Suppressor macrophage (primary cell): ENCODE measurements at places on chromosomes 1 and 21.

- peak; percentile 83 for DNase-seq
Measured at GRCh38 chr1:93847811-93848288, 31.2 kb downstream of the DNTTIP2 start.

- no peak for DNase-seq
Measured at GRCh38 chr1:156045076-156045475, 8.5 kb downstream of the UBQLN4 start.

- no peak for DNase-seq
Measured at GRCh38 chr1:30012455-30013440, 710.6 kb downstream of the MATN1 start.

GRCh38 chr1:181202986-181203555 lies 114.6 kb downstream of the IER5 start:
- DNase-seq = no peak

DNA sequence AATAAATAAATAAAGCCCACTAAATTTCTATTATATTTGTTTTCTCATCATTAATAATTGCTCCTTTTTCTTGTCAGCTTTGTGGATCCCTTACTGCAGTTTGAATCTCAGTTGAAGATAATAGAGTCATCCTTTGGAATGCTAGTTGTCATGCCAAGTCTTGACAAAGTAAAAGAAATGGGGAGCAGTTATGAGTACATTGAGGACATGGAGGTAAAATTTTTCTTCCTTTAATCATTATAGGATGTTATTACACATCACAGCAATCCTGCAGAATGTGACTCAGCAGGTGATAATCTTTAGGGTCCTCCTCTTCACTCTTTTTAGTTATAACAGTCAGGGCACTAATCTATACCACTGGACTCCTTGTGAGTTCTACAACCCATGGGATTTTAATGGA lies 24.1 kb downstream of the MROH9 start:
- DNase-seq = no peak

DNA sequence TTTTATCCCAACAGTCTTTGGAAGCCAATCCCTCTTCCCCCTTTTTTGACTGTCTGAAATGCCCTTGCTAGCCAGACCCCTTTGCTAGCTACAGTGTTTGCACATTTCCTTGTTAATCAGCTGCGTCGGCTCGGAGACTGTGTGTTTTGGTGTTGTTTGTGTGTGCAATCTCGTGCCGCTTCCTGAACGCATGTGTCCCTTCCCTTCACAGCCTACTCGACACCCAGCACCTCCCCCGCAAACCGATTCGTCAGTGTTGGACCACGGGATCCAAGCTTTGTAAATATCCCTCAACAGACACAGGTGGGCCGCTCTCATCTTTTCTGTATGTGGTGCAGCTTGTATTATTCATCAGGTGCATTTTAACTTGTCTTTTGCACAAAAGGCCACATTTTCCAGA lies 298.7 kb downstream of the TM2D1 start:
- no peak for DNase-seq

DNA sequence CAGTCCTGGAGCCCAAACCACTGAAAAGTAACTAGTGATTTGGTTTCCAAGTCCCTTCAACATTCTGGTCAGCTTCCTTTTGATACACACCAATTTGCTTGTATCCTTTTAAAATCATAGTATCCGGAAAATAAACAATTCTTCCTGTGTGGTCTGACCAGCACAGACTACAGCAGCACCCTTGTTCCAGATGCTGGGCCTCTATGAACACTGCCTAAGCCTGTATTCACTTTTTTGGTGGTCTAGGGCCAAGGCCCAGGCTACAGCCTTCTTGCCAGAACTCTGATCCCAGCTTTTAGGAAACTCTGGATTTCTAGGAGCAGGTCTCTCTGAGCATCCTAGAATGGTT lies 801 bp upstream of the DDAH1 start:
- no peak for DNase-seq

DNA sequence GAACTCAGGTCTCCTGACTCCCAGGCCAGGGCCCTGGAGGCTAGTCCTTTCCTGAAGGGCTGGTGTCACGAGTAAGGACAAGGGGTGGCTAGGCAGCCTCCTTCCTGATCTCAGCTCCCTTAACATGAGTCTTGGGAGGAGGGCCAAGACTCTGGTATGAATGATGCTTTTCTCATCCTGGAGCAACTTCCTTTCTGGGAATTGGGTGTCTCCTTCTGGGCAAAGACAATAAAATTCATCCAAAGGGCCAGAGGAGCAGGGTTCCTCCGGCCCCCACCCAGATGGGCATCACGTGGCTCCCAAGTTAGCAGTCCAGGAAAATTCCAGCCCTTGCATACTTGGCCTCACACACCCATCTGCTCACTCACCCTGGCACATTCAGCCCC lies at the start of gene FAM167B:
FAM167B (plus strand) TSS at position 335 of the 386 bp plus-strand sequence. CDS start 200 bp downstream, outside the sequence.
- DNase-seq = no peak

DNA sequence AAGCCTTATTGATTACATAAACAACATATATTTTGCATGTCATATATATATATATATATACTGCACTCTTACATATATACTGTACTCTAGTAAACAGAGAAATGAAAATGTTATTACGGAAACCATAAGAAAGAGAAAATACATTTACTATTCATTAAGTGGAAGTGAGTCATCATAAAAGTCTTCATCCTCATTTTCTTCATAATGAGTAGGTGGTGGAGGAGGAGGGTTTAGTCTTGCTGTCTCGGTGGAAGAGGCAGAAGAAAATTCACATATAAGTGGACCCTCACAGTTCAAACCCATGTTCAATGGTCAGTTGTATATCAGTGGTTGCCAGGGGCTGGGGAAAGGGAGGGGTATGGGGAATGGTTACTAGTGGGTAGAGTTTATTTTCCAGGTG lies 8.0 kb upstream of the IFNLR1 start:
- DNase-seq = peak; percentile 43

DNA sequence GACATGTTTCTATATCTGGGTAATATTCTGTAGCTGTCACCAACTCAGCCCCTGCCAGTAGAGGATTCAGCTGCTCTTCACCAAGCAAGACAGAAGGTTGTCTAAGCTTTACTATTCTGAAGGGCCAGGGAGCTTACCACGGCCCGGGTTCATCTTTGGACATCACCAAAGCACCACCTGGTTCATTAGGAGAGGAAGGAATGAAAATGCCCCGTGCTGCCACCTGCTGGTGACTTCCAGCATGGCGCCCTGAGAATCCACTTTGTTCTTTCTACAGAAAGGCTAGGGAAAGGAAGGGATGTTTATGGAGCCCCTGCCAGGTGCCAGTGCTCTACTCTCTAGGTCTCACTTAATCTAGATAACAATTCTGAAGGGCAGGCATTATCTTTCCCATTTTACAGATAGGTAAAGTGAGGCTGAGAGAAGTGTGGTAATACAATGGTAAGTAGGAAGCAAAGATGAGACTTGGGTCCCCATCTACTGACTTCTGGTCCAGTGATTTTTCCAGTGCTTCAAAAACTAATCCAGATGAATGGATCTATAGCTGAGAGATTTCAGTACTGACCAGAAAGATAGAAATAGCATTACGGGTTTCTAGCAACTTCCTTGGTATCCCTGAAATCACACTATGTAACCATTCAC lies 79.5 kb downstream of the BEND5 start:
- DNase-seq = peak; percentile 79

GRCh38 chr1:83994111-83994510 lies 4.8 kb downstream of the TTLL7 start:
- DNase-seq = no peak

- DNase-seq = no peak
Measured at GRCh38 chr1:2499986-2500596, 24.0 kb downstream of the PLCH2 start.

DNA sequence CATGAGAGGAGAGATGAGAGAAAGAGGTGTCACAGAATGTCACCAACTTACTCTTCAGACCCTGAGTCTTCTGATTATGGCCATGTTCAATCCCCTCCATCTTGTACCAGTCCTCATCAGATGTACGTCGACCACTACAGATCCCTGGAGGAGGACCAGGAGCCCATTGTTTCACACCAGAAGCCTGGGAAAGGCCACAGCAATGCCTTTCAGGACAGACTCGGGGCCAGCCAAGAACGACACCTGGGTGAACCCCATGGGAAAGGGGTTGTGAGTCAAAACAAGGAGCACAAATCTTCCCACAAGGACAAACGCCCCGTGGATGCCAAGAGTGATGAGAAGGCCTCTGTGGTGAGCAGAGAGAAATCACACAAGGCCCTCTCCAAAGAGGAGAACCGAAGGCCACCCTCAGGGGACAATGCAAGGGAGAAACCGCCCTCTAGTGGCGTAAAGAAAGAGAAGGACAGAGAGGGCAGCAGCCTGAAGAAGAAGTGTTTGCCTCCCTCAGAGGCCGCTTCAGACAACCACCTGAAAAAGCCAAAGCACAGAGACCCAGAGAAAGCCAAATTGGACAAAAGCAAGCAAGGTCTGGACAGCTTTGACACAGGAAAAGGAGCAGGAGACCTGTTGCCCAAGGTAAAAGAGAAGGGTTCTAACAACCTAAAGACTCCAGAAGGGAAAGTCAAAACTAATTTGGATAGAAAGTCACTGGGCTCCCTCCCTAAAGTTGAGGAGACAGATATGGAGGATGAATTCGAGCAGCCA lies 8.0 kb downstream of the ELOA start:
- peak; percentile 79 for DNase-seq

DNA sequence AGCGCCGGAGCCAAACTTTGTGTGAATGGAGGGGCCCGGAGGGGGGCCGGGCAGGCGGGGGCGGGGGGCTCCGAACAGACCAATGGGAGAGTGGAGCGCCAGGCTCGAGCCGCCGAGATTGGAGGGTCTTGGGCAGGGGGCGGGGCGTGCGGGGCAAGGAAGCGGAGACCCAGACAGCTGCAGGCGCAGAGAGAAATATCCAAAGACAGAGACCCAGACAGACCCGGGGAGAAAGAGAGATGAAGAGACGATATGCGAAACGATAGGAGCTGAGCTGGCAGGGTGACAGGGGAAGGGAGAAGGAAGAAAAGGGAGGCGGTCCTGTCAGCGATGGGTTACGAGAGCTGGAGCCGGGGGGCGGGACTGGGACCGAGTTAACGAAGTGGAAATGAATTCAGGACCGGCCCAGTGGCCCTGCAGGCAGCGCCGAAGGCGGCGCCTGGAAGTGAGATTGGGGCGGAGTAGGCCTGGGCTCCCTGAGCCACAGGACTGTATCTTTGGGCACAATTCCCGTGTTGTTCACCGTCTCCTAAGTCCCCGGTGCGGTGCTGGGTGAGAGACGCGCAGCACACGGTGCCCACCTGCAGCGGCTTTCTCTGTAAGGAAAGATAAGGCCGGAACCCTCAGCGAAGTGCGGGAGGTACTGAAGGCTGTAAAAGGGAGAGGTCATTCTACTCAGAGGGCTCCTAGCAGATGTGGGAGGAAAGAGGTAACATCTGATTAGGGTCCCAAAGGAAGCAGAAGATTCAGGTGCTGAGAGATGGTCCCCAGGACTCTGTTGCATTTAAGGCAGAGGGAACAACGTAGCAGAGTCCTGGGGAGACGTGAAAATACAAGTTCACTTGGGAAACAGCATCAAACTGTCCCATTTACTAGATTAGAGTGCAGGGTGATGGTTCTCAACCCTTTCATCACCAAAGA lies 543 bp upstream of the KCNJ10 start:
- DNase-seq = peak; percentile 72

DNA sequence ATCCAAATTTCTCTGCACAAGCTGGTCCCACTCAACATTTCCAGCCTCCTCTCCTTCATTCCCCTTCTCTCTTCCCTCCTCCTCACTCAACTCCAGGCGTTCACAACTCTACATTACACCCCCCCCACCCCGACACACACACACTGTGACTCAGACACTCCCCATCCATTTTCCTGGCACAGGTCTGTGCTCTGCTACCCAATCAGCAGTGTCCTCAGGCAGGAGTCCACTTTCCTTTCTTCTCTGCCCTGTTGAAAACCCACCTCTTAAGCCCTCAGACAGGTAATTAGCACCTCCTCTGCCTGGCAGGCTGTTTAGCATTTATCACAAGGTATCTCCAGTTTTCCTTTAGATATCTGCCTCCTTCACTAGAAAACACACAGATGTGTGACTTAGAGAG lies 8.8 kb upstream of the LMX1A start:
- no peak for DNase-seq
